Breast epithelium (tissue), 4 donors: ENCODE measurements at places on chromosomes 7 and 10. TPM values are rescaled to one million over a fixed set of nuclear protein-coding genes. Genes with fewer than 3 reads are reported as not detected.

- no peak for DNase-seq
Observed at GRCh38 chr7:50631100-50631499, 65.9 kb upstream of the DDC start.

DNA sequence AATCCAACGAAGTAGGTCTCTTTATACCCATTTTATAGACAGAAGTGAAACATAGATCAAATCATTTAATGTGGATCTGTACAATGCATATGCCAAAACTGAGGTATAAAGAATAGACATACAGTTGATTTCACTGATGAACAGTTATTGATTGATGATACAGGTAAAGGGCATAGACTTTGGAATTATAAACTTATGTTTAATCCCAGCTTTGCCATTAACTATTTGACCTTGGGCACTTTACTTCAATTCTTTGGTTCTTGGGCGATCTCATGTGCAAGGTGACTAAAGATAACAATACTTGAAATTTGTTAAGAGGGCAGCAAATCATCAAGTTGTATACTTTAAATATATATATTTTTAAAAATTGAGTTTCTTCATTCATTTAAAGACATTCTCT is 28.6 kb downstream of the FRA10AC1 start:
- DNase-seq = no peak

DNA sequence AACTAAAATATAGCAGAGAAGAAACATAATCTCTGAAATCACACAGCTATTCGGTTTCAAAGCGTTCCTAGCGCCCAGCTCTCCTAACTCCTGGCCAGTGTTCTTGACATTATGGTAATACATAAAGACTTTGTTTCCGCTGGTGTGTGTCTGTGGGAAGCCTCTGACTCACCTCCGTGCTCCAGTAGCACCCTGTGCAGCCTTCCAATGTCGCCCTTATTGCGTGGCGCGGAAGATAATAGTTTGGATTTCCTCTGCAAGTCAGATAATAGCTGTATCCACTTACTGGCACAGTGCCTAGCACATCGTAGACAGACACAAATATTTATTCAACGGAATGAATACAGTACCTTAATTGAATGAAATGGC is 570 bp downstream of the BMS1 start:
- no peak for DNase-seq

GRCh38 chr7:132580277-132580676 is 4.0 kb upstream of the PLXNA4 start:
- DNase-seq = no peak

DNA sequence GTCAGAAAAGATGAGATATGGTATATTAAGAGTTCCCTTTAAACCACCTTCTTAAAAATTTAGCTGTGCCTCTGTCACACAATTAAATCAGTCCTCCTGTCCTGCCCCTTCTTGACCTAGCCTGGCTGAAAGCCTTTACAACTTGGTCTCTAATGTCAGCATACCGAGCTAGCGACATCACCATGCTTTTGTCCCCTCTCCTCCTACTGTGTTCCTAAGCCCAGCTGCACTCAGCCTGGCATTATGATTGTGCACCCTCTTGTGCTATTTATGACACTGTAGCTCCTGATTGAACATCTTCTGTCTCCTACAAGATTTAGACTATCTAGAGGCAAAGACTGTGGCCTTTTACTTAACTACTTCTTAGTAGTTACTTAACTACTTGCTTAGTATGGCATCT is 29.2 kb downstream of the TDRD1 start:
- no peak for DNase-seq

DNA sequence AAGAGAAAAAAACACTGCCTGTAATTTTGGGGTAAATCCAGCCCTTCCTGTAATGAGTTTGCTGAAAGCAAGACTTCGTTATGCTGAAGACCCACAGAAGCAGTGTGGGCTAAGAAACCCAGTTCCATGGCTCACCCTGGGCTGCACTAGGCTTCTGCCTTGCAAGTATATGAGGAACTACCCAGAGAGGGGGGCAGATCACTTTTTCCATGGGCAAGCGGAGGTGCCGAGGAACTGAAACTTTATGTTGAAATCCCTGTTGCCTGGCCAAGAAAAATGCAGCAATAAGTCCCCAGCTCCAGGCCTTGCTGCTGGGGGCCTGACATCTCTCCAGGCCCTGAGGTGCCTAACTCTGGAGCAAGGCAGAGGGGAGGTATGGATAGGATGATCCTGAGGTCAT is 8.5 kb downstream of the RASSF4 start:
- no peak for DNase-seq

GRCh38 chr10:23872290-23872689 is 336.6 kb upstream of the KIAA1217 start:
- no peak for DNase-seq

DNA sequence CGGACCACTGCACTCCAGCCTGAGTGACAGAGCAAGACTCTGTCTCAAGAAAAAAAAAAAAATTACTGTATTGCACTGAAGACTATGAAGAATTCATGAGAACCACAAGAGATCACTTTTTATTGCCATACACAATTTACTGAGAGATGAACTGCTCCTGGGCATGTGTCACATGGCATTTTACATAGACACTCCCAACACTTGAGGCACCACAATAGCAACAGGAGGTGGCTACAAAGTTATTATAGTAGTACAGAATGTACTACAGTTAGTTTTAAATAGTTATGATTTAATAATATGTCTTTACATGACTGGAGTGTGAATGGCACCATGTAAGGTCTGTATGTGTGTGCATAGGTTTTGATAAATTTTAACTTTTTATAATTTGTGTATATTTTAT is 70.6 kb downstream of the KMT2E start:
- DNase-seq = no peak

DNA sequence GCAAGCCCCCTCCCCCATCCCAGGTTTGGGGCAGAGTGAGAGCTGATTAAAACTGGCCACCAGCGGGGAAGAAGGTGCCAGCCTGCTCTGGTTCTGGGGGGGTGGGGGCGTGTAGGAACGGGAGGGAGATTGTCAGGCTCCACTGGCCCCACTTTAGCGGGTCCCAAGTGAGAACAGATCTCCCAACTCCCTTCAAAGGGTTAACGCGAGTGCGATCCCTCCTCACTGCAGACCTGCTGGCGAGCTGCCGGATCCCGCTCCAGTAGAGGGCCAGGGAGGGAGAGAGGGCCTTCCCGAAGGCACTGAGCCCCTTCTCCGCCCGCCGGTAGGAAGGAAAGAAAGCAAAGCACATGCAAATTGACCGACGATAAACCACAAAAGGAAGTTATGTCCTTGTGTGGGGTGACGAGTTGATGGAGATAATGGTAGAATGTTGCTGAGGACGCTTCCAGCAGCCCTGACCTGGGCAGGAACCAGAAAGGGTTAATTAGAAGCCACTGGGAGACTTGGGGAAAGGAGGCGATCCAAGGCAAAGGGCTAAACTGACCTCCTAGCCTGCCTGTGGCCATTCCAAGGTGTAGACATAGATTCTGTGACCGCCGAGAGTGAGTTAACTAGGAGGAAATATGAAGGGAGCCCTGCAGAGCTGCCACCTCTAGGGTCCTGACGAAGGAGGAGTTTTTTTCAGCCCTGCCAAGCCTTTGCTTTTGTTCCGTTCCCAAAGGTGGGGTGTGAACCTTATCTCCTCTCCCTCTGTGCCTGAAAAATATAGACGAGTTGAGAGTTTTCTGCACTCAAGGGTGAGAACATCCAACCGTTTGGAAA is 1.5 kb downstream of the NRG3 start:
- no peak for DNase-seq

DNA sequence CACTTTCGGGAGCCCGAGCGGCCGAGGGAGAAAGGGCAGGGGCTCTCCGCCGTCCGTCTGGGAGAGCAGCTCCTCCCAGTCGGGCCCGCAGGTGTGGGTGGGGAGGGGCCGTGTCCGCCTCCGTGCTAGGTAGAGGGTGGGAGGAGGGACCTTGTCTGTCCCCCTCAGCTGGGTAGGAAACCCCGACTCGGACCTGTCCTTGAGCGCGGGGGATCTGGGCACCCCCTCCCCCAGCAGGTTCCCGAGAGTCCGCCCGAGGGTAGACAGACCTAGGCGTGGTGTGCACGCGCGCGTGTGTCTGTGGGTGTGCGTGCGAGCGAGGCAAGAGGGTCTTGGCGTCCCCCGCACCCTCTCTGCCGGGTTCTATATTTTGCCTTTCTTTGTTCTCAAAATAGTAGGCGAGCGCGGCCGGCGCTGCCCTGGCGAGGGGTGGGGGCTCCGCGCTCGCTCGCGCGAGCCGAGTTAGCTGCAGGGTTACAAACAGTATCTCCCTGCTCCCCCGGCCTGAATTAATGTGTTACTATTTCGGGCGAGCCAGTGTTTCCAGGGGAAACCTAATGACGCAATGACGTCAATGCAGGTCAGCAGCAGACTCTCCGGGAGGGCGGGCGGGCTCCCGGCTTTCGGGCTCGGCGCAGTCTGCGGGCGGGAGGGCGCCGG is 73.9 kb upstream of the LEP start:
- no peak for DNase-seq

DNA sequence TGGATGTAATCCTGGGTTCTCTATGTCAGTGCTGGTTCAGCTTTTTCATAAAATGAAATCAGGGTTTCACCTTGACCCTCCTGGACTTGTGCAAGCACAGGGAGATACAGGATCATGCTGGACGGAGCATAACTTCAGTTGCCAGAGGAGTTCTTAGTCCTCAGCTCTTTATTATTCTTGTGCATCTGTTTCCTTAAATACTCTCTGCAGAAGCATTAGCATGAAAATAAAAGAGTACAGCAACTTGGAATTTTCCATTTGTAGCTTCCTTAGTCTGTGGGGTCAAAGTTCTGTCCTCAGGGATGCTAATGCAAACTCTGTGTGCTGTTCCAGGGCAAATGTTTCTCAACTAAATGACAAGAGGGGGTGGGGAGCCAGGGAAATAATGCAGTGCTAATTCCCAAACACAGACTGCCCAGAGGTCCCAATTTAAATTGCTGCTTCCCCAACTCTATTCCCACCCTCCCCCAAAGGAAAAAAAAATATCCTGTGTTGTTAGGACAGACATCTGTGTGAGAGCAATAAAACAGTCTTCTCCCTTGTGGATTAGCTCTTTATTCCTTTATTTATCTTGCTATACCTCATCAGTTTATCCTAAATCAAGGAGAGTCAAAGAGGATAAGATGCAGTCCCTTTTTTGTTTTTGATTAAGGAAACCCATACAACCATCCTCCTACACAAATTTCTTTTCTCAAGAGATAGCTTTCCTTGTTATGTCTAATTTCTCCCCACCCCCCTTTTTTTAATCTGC is 905.0 kb downstream of the LRMDA start:
- DNase-seq = no peak

DNA sequence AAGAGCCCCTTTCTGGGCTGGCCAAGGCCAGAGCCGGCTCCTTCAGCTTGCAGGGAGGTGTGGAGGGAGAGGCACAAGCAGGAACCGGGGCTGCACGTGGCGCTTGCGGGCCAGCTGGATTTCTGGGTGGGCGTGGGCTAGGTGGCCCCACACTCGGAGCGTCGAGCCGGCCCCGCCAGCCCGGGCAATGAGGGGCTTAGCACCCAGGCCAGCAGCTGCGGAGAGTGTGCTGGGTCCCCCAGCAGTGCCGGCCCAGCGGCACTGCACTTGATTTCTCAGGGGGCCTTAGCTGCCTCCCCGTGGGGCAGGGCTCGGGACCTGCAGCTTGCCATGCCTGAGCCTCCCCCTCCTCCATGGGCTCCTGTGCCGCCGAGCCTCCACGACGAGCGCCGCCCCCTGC is 48.1 kb downstream of the SH2D4B start:
- no peak for DNase-seq

GRCh38 chr7:29806208-29806994 is at the start of gene WIPF3:
Gene WIPF3, plus strand, starts transcription at chr7:29806508. Its CDS starts 28,217 bp downstream, at chr7:29834725.
- no peak for DNase-seq

Gene VSTM2A
- not detected for total RNA-seq

DNA sequence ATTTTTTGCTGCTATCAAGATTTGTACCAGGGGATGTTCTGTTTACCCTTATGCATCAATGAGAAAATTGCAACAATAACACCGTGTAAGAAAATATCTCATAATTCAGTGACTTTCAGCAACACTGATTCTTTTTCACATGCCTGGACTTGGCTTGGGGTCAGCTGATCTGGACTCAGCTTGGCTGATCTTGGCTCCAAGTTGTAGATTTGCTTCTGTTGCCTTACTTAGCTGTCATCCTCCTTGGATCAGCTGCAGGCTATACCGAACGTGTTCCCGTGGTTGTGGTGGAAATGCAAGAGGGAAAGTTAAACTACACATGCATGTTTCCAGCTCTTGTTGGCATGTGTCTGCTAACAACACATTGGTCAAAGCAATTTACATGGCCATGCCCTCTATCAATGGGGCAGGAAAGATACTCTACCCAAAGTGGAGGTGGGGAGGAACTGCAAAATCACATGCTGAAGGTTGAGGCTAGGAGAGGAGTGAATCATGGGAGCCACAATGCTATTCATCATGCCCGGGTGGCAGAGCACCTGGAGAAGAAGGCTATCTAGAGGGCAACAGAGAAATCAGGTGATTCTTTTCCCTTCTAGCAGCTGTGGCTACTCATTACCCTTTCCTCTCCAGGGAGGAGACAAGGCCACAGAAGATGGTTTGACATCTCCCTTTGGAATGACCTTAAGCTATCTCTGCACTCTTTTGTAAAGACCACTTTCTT is 1276.3 kb upstream of the AUTS2 start:
- no peak for DNase-seq

- DNase-seq = no peak
Observed at GRCh38 chr7:37705976-37706375, 22.4 kb downstream of the GPR141 start.

DNA sequence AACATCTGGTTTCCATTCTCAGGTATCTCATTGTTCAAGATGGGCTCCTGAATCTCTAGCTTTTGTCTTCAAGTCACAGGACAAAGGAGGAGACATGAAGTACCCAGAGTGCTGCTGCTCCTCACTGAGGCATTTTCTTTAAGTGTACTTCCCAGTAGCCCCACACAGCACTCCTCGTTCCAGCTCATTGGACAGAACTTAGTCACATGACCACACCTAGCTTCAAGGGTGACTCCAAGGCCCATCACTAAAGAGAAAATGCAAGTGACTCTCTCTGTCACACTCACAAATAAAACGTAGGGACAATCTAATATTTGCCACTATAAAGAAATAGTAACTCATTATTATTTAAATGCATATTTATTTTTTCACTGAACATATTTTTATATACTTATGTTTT is 58.3 kb upstream of the NEUROD6 start:
- DNase-seq = no peak

GRCh38 chr7:156725073-156725472 is 84.5 kb downstream of the RNF32 start:
- no peak for DNase-seq

- no peak for DNase-seq
Observed at GRCh38 chr7:122430710-122431109, 126.2 kb upstream of the FEZF1 start.

Gene APBB1IP
- total RNA-seq = 30.1 TPM

DNA sequence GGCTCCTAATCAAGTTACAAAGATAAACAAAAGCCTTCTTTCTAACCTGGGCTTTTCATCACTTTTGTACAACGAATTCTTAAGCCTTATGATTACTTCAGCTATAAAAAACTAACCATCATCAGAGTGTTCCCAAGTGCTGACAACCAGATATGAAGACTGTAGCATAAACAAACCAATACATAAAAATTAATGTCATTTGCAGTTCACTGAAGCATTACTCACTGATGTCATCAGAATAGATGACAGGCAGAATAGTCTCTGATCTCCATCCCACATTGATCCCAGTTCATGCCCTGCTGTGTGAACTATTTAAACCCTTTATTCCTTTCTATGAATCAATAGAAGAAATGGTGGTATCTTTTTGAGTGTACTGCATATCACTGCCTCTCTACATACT is 84.4 kb downstream of the DNAJC1 start:
- no peak for DNase-seq
